Stimulated activated CD4-positive, alpha-beta T cell treated with anti-CD3 and anti-CD28 coated beads, Interleukin-2, amount 100 ng/mL, for 48 hours (primary cell): ENCODE measurements at places on chromosomes 2 and 18.

- no peak for DNase-seq
These were observed 48.7 kb downstream of the RRM2 start for GRCh38 chr2:10171006-10171800.

DNA sequence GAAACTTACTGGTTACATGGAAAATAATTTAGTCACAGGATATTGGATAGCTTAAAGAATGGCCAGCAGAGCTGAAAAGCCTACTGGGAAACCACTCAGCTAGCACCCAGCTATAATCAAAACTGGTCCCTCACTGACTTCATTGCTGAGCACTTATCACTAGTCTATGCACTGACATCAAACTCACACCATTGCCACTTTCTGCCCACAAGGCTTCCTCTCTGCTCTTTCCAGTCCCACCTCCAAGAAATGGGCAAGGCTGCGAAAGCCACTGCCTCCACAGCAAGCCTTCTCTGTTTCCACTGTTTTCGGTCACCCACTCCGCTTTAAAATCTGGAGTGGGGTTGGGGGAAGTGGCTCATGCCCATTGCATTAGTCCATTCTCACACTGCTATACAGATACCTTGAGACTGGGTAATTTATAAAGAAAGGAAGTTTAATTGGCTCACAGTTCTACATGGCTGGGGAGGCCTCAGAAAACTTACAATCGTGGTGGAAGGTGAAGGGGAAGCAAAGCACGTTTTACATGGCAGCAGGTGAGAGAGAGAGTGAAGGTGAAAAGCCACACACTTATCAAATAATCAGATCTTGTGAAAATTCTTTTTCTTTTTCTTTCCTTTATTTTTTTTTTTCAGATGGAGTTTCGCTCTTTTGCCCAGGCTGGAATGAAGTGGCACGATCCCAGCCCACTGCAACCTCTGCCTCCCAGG is 77.0 kb upstream of the CERS6 start:
- no peak for DNase-seq

DNA sequence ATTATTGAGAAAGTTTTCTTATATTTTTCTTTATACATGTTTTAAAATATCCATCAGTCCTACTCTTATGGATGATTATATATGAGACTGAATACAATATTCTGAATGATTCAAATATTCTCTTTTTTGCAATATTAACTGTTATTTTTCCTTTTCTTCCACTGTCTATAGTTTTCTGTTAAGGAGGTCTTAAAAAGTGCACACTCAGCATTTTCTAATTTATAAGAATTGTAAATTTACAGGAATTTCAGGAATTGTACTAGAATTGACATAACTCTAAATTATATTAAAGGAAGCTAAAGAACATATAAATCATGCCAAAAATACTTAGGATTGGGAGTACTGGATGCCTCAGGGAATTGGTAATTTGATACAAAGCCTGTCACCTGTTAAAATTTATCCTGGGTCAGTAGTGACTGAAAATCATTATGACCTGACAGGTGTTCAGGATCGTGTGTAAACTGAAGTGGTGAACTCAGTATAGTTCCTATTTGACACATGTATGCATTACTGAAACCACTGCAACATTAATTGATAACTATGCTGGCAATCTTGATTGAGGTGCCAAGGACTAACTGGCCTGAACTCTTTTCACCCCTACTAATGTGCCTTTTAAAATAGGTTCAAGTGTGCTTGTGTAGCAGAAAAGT is 30.4 kb downstream of the MSTN start:
- no peak for DNase-seq

DNA sequence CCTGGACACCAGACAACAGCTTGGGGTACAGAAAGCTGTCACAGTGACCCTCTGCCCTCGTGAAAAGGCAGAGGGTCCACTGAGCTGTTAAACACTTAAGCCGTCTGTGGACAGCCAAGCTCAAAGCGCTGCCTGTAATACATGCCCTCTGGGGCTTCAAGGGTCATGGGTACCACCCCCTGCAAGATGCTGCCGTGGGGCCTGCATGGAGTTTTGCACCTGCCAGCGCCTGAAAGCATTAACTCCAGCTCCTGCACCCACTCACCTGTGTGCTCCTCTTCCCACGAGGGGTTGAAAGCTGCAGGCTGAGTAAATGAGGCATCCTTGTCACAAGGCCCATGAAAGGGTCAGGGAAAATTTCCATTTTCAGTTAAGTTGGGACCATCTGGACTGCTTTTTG is 70.6 kb upstream of the PHLPP1 start:
- DNase-seq: no peak

DNA sequence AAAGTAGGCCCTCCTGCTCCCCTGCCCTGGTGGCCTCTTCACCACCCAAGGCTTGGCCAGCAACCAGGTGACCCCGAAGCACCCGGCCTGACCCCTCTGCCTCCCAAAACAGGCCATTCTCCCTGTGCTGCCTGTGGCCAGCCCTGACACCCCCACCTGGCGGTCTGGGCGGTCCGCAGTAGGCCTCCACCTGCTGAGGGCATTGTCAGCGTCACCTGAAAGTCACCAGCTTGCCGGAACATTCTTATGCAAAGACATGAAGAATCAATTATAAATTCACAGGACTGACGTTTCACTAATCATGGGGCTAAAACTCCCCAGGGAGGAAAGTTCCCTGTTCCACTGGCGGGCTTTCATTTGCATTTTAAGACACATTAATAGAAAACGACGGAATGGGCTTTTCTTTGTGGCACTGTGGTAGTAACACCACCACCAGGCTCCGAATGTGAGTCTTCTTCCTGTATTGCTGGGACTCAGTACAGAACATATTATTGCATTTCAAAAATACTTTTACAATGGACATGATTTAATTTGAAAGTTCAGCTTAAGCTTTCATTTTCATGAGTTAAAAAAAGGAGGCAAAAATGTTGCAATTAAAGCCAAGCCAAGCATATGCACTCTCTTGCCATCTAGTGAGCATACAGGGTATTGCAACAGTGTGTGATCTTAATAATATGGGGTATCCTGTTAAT is 57.4 kb downstream of the ADI1 start:
- DNase-seq: peak; percentile 42

GRCh38 chr2:164335947-164336346 is 285.3 kb downstream of the GRB14 start:
- no peak for DNase-seq

DNA sequence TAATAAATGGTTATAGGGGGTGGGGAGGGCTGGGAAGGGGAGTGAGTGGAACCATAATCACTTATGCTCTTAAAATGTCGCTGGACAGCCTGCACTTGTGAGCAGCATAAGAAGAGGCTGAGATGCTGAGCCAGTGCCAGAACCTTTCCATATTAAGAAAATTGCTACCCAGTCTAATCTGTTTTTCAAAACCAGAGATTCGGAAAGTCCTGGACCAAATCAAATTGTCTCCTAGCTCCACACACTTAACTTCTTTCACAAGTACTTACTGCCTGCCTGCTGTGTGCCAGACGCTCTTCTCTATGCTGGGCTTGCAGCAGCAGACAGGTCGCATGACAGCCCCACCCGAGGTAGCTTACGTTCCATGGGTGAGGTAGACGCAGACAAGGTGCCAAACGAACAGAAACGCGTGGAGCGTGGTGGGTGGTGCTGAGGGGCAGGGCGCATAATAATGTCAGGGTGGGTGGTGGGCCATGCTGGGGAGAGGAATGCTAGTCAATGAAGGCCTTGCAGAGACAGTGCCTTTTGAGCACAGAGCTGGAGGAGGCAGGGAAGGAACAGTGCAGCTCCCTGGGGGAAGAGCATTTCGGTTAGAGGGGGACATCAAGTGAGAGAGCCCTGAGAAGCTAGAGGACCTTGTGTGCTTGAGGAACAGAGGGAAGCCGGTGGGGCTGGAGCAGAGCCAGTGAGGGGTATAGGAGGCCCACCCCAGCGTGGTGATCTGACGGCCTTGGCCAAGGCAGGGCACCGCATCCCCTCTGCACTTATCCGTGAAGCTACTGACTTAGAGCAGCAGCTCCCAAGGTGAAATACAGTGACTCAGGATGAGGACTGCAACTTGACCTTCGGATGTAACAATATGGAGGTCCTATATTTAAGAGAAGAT is 123.5 kb upstream of the DAPL1 start:
- DNase-seq: no peak

- peak; percentile 31 for DNase-seq
These were observed at the start of gene GPR155 for GRCh38 chr2:174486563-174487107. Gene GPR155 (minus strand): TSS chr2:174487029. CDS start chr2:174481956, 5,073 bp downstream.

DNA sequence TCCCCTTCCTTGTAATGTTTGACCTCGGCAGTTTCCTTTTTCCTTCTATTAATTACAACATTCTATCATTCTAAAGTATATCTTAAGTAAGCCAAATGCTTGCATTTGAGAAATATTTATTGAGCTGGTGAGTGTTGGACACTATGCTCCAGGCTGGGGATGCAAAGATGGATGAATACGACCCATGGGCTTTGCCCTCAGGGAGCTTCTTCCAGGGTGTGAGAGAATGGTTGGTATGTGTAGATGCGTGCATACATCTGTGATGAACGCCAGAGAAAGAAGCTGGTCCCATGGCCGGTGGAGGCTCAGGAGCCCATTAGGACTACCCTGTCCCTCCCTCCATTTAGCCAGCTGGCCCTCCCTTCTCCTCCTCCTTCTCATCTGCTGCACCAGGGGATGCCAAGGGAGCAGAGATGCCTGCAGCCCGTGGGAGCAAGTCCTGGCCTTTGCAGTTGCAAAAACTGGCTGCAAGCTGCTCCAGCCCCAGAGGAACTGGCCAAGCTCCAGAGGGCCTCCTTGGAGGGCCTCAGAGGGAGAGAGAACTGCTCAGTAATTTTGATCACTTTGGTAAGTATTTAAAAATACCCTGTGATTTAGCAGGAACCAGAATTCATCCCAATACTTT is 65.7 kb upstream of the FOSL2 start:
- no peak for DNase-seq

GRCh38 chr2:116435648-116436047 is 1378.8 kb upstream of the DDX18 start:
- no peak for DNase-seq

GRCh38 chr2:29819570-29819969 is 101.8 kb downstream of the ALK start:
- no peak for DNase-seq
